ENCODE measurements at places on chromosomes 6 and 20. TPM values are rescaled to one million over a fixed set of nuclear protein-coding genes. Genes with fewer than 3 reads are reported as not detected.
A peak's percentile ranks its signal among the peaks of the same experiment; 100 is the strongest.

DNA sequence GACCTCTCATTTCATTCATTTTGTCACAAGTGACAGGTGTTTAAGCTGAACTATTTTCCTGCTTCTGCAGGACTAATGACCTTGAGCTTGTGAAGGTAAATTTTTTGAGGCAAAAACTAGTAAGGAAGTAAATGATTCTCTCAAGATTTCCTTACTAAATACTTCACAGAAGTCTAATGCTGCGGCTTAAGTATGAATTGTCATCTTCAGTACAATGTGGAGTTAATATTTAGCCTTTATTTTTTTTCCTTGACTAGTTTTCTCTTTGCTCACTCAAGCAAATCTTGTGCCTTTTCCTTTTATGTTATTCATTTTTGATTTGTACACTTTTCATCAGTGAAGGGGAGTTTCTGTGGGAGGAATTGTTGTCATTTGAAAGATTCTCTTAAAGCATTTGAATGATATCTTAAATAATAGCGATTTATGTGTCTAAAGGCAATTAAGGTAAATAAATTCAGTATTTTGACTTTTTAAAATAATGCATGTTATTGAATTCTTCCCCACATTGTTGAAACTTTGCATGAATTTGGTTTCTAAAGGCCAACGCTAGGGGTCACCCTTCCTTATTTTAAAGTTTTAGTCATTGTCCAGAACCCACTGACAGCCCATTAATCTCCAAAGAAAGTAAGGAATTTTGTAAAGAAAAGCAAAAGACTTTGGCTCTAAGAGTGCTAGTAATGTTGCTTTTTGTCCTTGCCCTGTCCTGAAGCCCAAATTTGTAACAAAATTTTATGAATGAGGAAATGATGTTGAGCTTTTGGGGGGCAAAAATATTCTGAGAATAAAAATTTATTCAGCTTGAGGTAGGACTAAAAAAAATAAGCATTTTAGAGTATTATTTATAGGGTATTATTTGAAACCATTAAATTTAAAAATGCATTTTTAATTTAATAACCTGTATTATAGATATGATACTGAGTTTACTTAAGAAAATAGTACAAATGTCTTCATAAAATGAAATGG is 157.4 kb upstream of the LAMA2 start:
- no peaks in the 10 kb centered on the region for H3K4me1 ChIP-seq
- H3K27me3 ChIP-seq: no peaks in the 10 kb centered on the region
- no peak overlapping the region for H3K4me3 ChIP-seq
- H3K36me3 ChIP-seq: no peaks in the 10 kb centered on the region
- no peak for DNase-seq

DNA sequence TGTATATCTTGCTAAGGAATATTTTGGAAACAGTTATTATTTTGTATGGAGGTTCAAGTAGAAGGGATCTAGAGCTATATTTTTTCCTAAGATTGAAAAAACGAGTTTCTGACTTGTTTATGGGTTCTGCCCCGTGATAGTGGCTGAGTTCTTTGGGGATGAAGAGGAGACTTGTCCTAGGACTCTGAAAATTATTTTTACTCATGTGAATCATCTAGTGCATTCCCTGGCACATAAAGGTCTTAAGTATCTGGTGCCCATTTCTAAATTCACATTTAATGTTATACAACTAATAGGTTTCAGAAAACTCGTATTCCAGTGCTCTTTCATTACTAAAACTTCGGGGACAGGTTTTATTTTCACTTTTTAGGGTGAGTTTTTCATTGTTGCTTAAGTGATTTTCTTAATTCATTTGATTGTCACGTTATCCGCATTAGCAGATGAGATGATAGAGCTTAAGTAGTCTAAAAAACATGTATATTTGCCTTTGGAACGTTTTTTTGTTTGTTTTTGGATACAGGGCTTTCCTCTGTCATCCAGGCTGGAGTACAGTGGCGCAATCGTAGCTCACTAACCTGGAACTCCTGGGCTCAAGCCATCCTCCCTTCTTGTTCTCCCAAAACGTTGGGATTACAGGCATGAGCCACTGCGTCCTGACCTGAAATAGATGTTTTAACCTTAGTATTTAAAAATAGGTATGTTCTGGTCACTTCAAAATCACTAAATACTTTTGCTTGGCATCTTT is 2.1 kb downstream of the NFYA start:
- H3K4me3 ChIP-seq: no peak overlapping the region
- no peak for DNase-seq
- H3K4me1 ChIP-seq: no peaks in the 10 kb centered on the region
- peak overlapping the region; percentile 100 for H3K27ac ChIP-seq
- no peaks in the 10 kb centered on the region for H3K27me3 ChIP-seq

DNA sequence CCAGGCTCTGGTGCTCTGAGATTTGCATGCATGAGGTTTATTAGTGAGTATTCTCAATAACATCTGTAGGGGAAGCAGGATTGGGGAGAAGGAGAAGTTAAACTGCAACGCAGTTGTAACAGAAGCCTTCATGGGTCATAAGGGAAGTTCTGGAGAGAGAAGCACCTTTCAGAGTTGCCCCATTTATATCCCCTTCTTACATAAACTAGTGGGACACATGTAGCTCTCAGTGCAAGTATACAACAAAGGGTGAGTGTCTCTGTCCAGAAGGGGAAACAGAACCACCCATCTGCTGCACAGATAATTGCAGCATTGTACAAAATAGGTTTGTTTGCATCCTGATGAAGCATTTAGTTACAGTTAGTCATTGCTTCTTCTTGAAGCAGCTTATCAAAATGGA is 4.3 kb upstream of the ADGB start:
- H3K4me1 ChIP-seq: no peaks in the 10 kb centered on the region
- no peak overlapping the region for H3K4me3 ChIP-seq
- H3K27me3 ChIP-seq: no peaks in the 10 kb centered on the region
- no peaks in the 10 kb centered on the region for H3K36me3 ChIP-seq

The TMEM14A gene
- total RNA-seq: 24.7 TPM

GRCh38 chr6:10190042-10190441 is 224.8 kb downstream of the TFAP2A start:
- no peak for DNase-seq
- no peaks in the 10 kb centered on the region for H3K27me3 ChIP-seq
- H3K4me1 ChIP-seq: no peaks in the 10 kb centered on the region
- no peak overlapping the region for H3K27ac ChIP-seq

The HCK gene
- total RNA-seq: 12.5 TPM

- H3K4me3 ChIP-seq: no peak overlapping the region
- no peaks in the 10 kb centered on the region for H3K27me3 ChIP-seq
- DNase-seq: no peak
Observed at GRCh38 chr20:9989066-9989724, 45.6 kb upstream of the ANKEF1 start.

The MAP7 gene
- total RNA-seq: 1.2 TPM

The CST4 gene
- total RNA-seq: not detected

The EMILIN3 gene
- total RNA-seq: 3.6 TPM

- no peaks in the 10 kb centered on the region for H3K27me3 ChIP-seq
- H3K4me1 ChIP-seq: no peaks in the 10 kb centered on the region
- H3K27ac ChIP-seq: no peak overlapping the region
- no peak overlapping the region for H3K4me3 ChIP-seq
- H3K36me3 ChIP-seq: no peaks in the 10 kb centered on the region
Observed at GRCh38 chr6:38460186-38460585, 179.5 kb downstream of the BTBD9 start.

DNA sequence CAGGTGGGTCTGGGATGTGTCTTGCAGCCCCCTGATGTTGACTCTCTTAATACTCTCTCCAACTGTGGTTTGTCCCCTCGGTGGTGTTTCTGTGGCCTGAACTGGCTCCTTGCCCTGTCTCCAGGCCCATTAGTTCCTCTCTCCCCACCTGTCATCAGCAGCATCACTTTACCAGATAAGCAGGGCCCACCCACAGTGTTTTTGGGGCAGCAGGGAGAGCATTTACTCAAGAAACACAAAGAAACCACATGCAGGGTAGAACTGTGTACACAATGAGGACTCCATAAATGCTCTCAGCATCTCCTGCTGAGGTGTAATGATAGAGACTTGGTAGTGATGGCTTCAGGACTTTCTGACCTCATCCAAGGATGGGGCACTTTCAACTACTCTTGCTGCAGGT is 20.2 kb upstream of the MRPS18A start:
- DNase-seq: no peak
- H3K27ac ChIP-seq: no peak overlapping the region
- no peaks in the 10 kb centered on the region for H3K27me3 ChIP-seq

The BEND3 gene
- total RNA-seq: 1.1 TPM

GRCh38 chr20:46025376-46025783 is 3.6 kb upstream of the SLC12A5 start:
- H3K4me3 ChIP-seq: no peak overlapping the region
- H3K4me1 ChIP-seq: peaks cover 16% of the 10 kb centered on the region
- peaks cover 70% of the 10 kb centered on the region for H3K27me3 ChIP-seq
- no peak overlapping the region for H3K27ac ChIP-seq

DNA sequence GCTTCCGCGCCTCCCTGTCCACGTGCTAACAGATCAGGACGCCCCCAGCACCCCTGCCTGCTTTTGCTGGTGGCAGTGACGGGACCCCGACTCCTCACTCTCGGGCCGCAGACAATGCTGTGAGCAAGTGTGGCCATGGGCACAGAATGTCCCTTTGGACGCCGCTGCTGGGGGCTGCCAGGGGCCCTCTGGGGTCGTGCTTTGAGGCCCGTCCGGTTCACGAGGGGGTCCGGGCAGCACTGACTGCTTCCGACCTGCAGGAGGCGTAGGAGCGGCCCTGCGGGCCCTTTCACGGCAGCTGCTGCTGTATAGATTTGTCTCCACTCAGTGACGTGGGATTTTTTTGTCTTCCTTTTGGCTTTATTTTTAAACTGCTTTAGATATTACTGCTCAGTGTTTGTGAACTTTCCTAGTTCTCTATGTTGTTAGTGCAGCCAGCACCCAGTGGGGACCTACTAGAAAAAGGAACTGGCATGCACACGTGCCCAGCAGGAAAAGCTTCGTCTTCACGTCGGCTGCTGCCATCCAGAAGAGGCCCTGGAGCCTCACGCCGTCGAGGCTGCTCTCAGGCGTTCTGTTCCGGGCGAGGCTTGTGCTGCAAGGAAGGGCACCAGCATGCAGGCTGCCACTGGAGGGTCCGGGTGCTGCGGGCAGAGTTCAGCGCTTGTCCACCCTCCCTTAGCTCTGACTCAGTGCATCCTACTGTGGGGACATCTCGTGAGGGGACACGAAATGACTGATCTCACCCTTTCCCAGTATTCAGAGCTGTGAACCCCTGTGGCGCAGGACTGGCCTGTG is 21.7 kb downstream of the UCKL1 start:
- DNase-seq: no peak
- H3K36me3 ChIP-seq: peaks cover 37% of the 10 kb centered on the region
- H3K27ac ChIP-seq: no peak overlapping the region
- H3K27me3 ChIP-seq: no peaks in the 10 kb centered on the region
- H3K4me1 ChIP-seq: no peaks in the 10 kb centered on the region

- no peak overlapping the region for H3K27ac ChIP-seq
- no peak overlapping the region for H3K4me3 ChIP-seq
- DNase-seq: no peak
- H3K36me3 ChIP-seq: no peaks in the 10 kb centered on the region
- H3K27me3 ChIP-seq: no peaks in the 10 kb centered on the region
Observed at GRCh38 chr20:40481743-40482458, 207.1 kb downstream of the MAFB start.

The NR2E1 gene
- total RNA-seq: not detected

GRCh38 chr20:47202733-47203667 is 153.5 kb downstream of the ZMYND8 start:
- no peaks in the 10 kb centered on the region for H3K36me3 ChIP-seq
- H3K4me1 ChIP-seq: no peaks in the 10 kb centered on the region
- no peak overlapping the region for H3K27ac ChIP-seq
- no peaks in the 10 kb centered on the region for H3K27me3 ChIP-seq
- DNase-seq: no peak
- H3K4me3 ChIP-seq: no peak overlapping the region

The SEMG1 gene
- not detected for total RNA-seq

The BCLAF1 gene
- total RNA-seq: 139 TPM

The NNAT gene
- total RNA-seq: 88.9 TPM

The SLC17A3 gene
- not detected for total RNA-seq

All from sigmoid colon (tissue), 7 donors.